ENCODE measurements at places on chromosomes 7 and 10. TPM values are rescaled to one million over a fixed set of nuclear protein-coding genes. Genes with fewer than 3 reads are reported as not detected.

The CASTOR2 gene
- total RNA-seq = 9.9 TPM

The STAMBPL1 gene
- 6.3 TPM for total RNA-seq

The CYTH3 gene
- 26.7 TPM for total RNA-seq

The SMARCD3 gene
- 32.8 TPM for total RNA-seq

DNA sequence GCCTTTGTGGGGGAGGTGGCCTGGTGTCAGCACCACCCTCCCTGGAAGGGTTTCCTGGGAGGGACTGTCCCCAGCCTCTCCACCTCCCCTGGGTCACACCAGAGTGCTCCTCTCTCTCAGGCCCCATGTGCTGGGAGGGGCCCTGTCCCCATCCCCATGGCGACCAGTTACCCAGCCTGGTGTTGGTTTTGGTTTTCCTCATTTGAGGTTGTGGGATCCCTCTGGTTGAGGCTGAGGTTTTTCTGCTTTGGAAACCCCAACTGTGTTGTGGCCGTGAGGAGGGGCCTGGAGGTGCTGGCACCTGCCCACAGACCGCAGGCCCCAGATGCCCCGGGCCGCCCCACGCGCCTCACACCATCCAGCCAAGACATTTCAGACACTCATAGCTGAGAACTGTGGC is 106.3 kb downstream of the GRK5 start:
- H3K4me3 ChIP-seq = no peak overlapping the region
- peak; percentile 70 for DNase-seq
- peaks cover 72% of the 10 kb centered on the region for H3K4me1 ChIP-seq
- peak overlapping the region; percentile 56 for H3K27ac ChIP-seq
- H3K27me3 ChIP-seq = no peaks in the 10 kb centered on the region

DNA sequence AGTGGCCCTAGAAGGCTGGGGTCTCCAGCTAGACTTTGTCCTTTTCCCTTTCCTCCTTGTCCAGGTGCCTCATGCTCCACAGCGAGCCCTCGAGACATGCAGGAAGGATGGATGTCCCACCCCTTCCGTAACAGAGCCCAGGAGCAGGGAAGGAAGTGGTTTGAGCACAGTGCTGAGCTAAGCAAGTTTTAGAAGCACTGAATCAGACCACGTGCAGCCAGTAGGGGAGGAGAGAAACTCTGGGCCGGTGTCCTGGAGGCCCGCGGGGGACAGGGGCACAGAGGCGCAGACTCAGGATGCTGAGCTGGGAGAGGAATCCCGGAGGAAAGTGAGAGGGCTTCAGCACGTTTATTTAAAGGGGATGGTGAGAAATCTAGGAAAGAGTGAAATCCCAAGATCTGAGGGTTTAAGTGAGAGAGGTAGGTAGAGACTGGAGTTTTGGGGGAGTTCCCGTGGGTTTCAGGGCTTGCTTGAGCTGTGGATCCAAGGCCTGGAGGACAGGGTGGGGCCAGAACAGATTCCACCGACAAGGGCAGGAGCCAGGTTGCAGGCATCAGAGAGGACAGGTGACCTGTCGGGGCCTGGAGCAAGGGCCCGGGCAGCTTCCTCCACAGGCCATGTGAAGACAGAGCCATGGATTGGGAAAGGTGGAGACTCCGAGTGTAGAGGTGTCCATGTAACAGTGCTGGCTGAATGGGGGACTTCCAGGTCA is 4.4 kb upstream of the IRF5 start:
- no peaks in the 10 kb centered on the region for H3K27me3 ChIP-seq
- H3K4me1 ChIP-seq = peaks cover 4% of the 10 kb centered on the region
- no peak overlapping the region for H3K4me3 ChIP-seq
- DNase-seq = peak; percentile 66
- no peaks in the 10 kb centered on the region for H3K36me3 ChIP-seq
- H3K27ac ChIP-seq = peak overlapping the region; percentile 46

DNA sequence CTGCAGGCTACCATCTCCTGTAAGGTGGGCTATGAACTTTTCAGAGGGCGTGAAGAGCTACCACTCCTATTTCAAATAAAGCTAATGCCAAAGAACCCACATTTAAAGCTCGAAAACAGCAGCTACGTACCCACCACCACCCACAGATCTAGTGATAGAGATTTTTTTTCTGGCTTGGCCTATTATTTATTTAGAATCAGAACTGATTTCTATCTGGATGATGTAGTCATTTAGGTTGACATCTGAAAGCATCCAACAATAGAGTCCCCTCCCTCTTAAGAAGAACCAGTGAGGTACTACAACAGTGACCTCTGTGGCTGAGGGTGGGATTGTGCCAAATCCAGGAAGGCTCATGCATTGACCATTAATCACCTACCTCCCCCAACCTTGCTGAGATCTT is 113.8 kb upstream of the ADO start:
- DNase-seq = no peak
- H3K27ac ChIP-seq = no peak overlapping the region
- no peak overlapping the region for H3K4me3 ChIP-seq
- H3K27me3 ChIP-seq = no peaks in the 10 kb centered on the region
- no peaks in the 10 kb centered on the region for H3K36me3 ChIP-seq

- H3K27me3 ChIP-seq = no peaks in the 10 kb centered on the region
- H3K4me3 ChIP-seq = no peak overlapping the region
- H3K4me1 ChIP-seq = no peaks in the 10 kb centered on the region
- H3K27ac ChIP-seq = peak overlapping the region; percentile 69
- H3K36me3 ChIP-seq = no peaks in the 10 kb centered on the region
Measured at GRCh38 chr7:155618708-155619633, 25.5 kb upstream of the RBM33 start.

- no peak overlapping the region for H3K27ac ChIP-seq
- no peak for DNase-seq
- H3K27me3 ChIP-seq = no peaks in the 10 kb centered on the region
- H3K36me3 ChIP-seq = no peaks in the 10 kb centered on the region
Measured at GRCh38 chr7:3670898-3671297, 369.8 kb downstream of the SDK1 start.

- H3K4me1 ChIP-seq = no peaks in the 10 kb centered on the region
- no peak overlapping the region for H3K4me3 ChIP-seq
- no peak for DNase-seq
- H3K27me3 ChIP-seq = no peaks in the 10 kb centered on the region
- H3K36me3 ChIP-seq = no peaks in the 10 kb centered on the region
Measured at GRCh38 chr7:106057204-106057961, 54.7 kb downstream of the SYPL1 start.
